AG10803 (cell line): ENCODE measurements at places on chromosomes 3 and 15.

GRCh38 chr3:128481438-128481942 lies 11.5 kb downstream of the GATA2 start:
- no peak for DNase-seq

DNA sequence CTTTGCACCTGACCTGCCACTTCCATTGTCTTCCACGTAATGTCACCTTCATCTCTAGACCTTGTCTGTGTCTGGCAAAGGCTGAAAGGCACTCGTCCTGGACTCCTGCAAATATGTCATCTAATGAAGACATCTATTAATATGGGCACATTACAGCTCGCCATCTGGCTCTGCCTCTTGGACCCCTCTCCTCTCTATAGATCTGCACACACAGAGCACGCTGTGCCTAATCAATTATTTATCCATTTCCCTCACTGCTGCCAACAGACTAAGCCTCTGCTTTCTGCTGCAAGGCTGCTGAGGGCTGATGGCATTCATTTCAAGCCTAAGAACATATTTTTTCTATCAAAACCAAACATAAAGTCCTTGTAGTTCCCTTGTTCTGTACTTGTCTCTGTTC lies 573.0 kb downstream of the TUSC7 start:
- no peak for DNase-seq

- DNase-seq: no peak
Observed at GRCh38 chr3:53566461-53567145, 72.2 kb downstream of the CACNA1D start.

- peak; percentile 80 for DNase-seq
Observed at GRCh38 chr3:149277331-149277813, 55.7 kb upstream of the CP start.

GRCh38 chr15:52148403-52148802 lies 35.8 kb upstream of the BCL2L10 start:
- no peak for DNase-seq

DNA sequence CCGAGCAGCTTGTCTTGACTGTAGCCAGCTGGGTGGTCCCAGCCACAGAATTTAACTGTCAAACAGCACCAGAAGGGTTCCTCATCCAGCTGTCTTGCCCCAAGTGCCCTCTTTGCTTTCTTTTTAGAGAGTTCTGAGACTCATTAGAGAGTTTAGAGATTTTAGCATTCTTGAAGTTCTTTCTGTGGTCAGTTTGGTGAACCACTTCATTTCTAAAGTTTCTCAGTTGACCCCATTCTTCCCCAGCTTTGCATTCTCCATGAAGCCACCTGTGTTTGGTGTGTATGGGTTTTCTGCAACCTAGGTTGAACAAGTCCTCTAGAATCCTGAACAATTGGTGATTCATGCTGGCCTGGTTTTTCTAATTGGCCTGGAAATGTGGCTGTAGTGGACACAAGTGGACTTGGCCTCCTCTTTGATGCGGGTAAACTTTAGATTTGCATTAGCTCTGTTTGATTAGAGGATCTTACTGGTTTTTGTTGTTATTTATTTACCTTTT lies 33.7 kb downstream of the FLNB start:
- DNase-seq: peak; percentile 97

GRCh38 chr3:51681453-51681852 lies 10.4 kb downstream of the TEX264 start:
- DNase-seq: peak; percentile 55

- DNase-seq: no peak
Observed at GRCh38 chr3:22101351-22101750, 350.3 kb upstream of the ZNF385D start.

GRCh38 chr3:111012388-111013248 lies 59.0 kb upstream of the NECTIN3 start:
- DNase-seq: no peak

DNA sequence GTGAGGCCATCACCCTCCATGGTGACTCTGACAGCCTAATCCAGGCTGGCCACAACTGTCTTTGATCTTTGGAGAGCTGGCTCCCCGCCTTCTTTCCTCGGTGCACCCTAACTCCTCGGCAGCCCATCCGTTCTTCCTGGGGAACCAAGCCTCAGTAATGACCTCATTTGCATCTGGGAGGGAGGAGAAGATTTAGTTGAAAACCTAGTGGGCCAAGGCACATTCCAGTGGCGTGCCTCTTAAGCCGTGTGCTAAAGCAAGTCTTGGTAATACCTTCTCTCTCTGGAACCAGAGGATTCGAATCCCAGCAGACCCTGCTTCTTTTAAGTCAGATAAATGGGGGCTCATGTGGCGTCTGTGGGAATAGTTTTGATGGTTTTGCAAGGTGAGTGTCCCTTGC lies 233.1 kb downstream of the EBLN2 start:
- DNase-seq: no peak

- no peak for DNase-seq
Observed at GRCh38 chr3:48952510-48953118, 34.0 kb downstream of the ARIH2 start.

GRCh38 chr3:177441813-177442646 lies 244.7 kb upstream of the TBL1XR1 start:
- peak; percentile 78 for DNase-seq

GRCh38 chr3:127674101-127674721 lies 1.5 kb downstream of the ABTB1 start:
- no peak for DNase-seq

GRCh38 chr3:84978843-84979242 lies 20.1 kb downstream of the CADM2 start:
- DNase-seq: no peak

GRCh38 chr15:65055201-65055870 lies 10.1 kb downstream of the SLC51B start:
- peak; percentile 39 for DNase-seq

GRCh38 chr3:98536456-98537017 lies 4.8 kb downstream of the GPR15 start:
- DNase-seq: no peak

- no peak for DNase-seq
Observed at GRCh38 chr3:169083163-169083562, 580.3 kb downstream of the MECOM start.

DNA sequence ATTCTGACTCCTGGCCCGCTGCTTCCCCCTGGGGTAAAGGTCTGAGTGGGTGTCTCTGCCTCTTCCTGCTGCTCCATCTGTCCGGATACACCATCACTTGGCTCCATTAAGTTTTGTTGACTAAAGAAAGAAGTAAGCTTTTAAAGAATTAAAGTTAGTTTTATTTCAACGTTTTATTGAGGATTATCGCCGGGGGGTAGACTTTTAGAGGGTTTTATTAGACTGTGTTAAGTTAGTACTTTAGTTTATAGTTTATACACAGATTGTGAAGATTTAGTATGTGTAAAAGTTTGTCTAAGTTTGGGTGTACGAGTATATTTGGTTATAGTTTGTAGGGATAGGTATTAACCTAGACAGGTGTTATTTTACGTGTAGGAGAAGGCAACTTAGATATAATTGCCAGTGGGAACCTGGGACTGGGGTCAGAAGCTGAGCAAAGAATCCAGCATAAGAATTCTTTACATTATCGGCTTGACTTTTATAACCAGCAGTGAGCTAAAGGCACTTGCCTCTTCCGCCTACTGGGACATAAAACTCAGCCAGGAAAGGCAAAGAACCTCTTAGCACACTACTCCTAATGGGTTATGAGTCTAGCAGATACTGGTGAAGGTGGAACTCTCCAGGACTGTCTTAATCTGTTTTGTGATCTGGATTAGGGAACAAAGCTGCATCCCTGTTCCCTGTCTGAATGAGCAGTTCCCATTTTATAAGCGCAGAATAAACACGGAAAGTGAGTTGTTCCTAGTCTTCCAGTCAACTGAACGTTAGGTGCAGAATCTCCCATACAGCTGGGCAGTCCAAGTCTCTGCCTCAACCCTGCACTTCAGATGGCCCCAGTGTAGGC lies 131.3 kb downstream of the FAM43A start:
- DNase-seq: no peak

DNA sequence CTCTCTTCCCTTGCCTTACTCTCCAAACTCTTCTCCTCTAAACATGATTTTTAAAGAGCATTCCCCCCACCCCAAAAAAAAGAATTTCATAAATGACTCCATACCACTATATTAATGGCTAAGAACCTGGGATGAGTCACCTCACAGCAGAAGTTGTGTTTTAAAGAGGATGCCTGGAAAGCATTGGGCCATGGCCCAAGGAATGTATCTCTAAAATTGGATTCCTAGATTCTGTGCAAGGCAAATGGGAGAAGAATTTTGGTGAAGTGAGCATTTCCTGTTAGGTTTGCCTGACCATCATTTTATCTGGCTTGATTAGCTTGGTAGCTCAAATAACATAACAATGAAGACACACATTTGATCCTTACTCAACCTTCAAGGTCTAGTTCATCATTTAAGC lies 251.4 kb downstream of the NR1D2 start:
- DNase-seq: peak; percentile 91

- DNase-seq: no peak
Observed at GRCh38 chr15:64884679-64885078, 27.0 kb upstream of the ANKDD1A start.

- no peak for DNase-seq
Observed at GRCh38 chr3:13624021-13624420, 75.1 kb downstream of the FBLN2 start.

DNA sequence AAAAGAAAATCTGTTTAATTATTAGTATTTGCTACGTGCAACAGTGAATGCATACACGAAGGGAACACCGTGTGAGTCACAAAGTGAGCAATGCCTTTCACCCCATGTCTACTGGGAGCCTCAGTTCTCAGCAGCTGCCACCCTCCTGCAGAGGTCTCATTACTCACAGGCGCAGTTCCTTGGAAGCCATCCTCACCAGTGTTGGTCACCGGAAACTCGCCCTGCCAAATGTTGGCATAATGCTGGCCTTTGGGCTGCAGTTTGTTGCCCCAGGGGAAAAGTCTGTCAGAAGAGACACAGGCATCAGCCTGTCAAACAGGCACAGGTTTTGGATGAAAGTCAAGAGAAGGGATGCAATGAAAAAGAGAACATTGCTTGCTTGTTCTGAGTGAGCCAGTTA lies 50.1 kb downstream of the SUMF1 start:
- DNase-seq: peak; percentile 81

GRCh38 chr3:143928056-143928455 lies 43.6 kb upstream of the DIPK2A start:
- no peak for DNase-seq

DNA sequence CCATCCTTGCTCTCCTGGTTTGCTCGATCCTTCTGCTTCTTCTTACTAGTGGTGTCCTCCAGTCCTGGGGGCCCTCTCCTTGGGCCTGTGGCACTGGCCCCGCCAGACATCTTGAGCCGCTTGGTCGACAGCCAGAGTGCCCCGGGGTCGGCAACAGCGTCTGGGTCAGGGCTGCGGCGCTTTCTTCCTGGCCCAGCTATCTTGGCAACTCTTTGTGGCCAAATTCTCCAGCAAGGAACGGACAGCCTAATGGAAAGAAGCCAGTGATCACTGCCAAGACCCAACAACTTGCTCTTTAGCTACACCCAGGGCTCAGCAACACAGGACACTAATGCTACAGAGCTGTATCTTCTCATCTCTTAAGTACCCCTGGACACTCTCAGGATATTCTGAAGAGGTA lies 1.6 kb downstream of the USP19 start:
- DNase-seq: no peak

- DNase-seq: peak; percentile 59
Observed at GRCh38 chr3:72181251-72181650, 396.3 kb upstream of the PROK2 start.
